ENCODE measurements at places on chromosomes 7 and 10.

DNA sequence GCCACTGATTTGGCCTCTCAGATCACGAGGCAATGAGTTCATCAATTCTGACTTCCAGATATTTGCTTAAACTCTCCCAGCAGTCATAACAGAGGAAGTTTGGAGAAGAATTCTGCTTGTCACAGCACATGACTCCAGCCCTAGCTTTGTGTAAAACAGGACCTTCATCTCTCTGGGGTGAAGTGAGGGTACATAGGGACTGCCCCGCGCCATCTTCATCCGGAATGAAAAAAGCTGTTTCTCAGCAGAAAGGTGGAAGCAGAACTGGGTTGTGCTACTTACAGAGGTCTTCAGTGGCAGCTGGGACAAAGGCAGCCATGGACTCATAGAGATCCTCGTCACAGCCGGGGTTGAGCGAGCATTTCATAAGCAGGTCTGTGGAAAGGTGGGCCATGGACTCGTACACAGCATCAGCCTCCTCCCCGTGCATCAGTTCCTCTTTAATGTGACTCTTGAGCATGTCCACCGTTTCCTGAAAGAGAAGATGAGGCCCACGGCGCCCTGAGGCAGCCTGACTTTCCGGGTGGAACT is 58.4 kb upstream of the TM9SF3 start:
- no peak for DNase-seq

DNA sequence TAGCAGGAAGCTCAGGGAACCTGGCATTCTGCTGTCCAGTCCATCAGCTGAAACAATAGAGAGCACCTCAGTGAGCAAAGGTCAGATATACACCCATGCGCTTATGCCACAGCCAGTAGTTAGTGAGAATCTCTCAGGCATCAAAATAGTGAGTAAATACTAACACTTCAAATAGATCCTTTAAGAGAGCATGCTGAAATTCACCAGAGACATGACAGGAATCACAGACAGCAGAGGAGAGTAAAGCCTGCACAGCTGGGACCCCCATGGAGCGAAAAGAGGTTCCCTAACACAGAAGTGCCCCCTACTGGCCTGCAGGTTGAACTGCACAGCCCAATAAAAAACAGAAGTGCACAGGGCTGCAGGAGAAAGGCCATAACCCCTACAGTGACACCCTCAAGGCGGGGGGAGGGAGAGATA is 57.6 kb upstream of the ANTXRL start:
- peak; percentile 49 for DNase-seq

DNA sequence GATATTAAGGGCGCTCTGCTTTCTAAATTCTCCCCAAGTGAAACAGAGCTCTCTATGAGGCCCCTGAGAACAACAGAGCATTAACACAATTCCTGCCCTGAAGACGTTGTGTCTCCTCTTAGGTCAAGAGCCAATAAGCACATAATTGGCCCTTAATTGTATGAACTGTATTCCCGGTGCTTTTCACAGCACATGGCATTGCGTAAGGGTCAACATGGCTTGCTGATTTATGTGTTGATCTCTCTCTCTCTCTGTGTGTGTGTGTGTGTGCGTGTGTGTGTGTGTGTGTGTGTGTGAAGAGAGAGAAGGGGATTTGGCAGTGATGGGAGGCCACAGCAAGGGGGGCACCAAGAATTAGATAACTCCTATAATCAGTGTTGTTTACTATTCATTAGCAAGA is 40.5 kb downstream of the LYZL1 start:
- DNase-seq: no peak

- no peak for DNase-seq
These were observed 4.7 kb downstream of the DNAH11 start for GRCh38 chr7:21547501-21547900.

- no peak for DNase-seq
These were observed 170.6 kb upstream of the IMMP2L start for GRCh38 chr7:111732923-111733322.
